ENCODE measurements at places on chromosomes 4 and X.

GRCh38 chr4:69689599-69689998 is 36.6 kb upstream of the UGT2A1 start:
- DNase-seq, result no peak

- no peak for DNase-seq
These were observed 160.6 kb upstream of the GATB start for GRCh38 chr4:151921386-151921785.

GRCh38 chr4:112386071-112386470 is 88.9 kb downstream of the ALPK1 start:
- no peak for DNase-seq

- DNase-seq, result no peak
These were observed 481.1 kb downstream of the STPG2 start for GRCh38 chr4:97662133-97662532.

GRCh38 chrX:48541140-48541814 is 1.8 kb downstream of the TBC1D25 start:
- no peak for DNase-seq

DNA sequence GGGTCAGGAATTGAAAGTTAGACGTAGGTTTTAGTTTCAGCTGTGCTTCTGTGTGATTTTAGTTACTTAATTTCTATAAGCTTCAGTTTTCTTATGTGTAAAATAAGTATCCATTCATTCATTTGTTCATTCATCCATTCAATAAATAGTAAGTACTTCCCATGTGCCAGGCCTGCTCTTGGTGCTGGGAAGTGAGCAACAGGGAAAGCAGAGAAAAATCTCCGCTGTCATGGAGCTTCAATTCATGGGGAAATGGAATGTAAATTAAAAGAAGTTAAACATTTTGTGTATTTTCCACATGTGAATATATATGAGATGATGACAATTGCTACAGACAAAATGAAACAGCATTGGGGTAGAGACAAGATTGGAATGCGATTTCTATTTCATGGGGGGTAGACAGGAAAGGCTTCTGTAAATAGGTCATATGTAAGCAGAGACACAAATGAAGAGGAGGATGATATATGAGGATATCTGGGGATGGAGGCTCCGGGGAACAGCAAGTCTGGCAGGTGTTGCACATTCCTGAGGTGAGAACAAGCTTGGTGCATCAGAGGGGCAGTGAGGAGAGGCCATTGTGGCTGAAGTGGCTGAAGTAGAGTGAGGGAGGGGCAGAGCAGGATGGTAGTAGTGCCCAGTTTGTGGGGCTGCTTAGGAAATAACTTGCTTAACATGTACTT is 66.2 kb downstream of the FHIP1A start:
- DNase-seq, result no peak

DNA sequence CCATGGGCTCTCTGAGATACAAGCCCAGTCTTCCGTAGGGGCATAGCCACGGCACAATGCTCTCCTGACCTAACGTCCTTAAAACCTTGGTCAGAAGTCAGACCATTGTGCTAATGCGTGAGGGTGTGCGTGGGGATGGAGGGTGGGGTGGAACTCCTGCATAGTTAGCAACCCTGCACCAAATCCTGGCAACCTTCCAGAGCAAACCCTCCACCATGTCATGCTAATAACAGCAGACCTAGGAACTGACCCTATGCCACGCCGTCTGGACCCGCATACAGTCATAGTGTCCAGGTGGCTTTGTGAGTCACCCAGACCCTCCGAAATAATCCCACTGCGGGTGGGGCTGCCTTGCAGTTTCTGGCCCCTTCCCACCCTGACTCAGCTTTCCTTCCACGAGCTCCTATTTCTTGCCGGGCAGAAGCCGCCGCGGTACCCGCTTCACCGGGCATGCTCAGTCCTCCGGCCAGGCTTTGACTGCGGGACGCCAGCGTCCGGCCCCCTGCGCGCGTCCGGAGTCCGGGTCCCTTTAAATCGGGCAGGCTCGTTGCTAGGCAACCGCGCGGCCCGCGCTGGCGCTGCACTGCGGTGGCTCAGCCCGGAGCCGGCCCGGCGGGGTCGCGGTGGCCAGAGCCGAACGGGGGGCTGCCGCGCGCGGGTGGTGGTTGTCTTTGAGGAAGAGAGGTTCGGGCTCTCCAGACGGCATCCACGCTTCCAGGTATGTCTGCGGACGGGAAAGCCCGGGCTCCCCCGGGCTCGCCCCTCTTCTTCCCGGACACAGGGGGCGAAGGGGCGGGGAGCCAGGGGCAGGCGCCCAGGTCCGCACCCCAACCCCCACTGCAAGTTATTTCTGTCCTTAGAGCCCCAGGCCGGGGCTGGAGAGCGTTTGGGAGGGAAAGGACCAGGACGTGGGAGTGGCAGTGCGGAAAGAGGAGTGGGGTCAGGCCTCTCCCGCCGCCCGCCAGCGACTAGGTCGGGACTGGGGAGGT is at the start of gene CCDC160:
TSS of gene CCDC160 (plus strand) at position 557 of the 989 bp plus-strand sequence. CDS start 7,619 bp downstream, outside the sequence.
- DNase-seq, result no peak

- no peak for DNase-seq
These were observed 105.4 kb downstream of the ANXA3 start for GRCh38 chr4:78656968-78657445.

- DNase-seq, result no peak
These were observed 2.4 kb upstream of the SH3KBP1 start for GRCh38 chrX:19889582-19890342.

Data from breast epithelium (tissue), 4 donors.